Central memory CD4-positive, alpha-beta T cell (primary cell): ENCODE measurements at places on chromosomes 1 and 21.
A peak's percentile ranks its signal among the peaks of the same experiment; 100 is the strongest.

DNA sequence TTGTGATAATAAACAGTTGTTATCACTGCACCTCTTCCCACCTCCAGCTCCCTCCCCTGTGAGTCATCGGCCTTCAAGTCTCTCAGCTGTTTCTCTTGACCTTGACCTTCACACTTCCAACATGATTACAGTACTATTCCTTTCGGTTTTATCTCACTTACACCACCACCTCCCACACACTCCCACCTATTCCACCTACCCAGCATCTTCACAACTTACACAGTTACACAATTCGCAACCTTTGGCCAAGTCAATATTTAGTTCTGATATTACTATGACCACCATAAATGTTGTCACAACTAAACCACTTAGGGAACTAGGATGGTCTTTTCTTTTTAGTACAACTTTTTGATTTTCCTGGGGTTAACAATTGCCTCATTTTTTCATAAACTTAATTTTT, 60.2 kb downstream of the RIPK4 start:
- no peak for DNase-seq

- DNase-seq: no peak
These were observed 418.8 kb downstream of the SIPA1L2 start for GRCh38 chr1:232211149-232211548.

- no peak for DNase-seq
These were observed 2.0 kb downstream of the UBE2Q1 start for GRCh38 chr1:154556422-154556821.

GRCh38 chr1:19769211-19769932, 30.3 kb downstream of the TMCO4 start:
- DNase-seq: no peak

- no peak for DNase-seq
These were observed 231.3 kb downstream of the SETD4 start for GRCh38 chr21:35829067-35829466.

GRCh38 chr1:161071886-161072371, 2.2 kb upstream of the ARHGAP30 start:
- DNase-seq: peak; percentile 30

GRCh38 chr21:36544545-36544944, 64.6 kb upstream of the CLDN14 start:
- DNase-seq: no peak

- DNase-seq: no peak
These were observed 104.8 kb downstream of the GDAP2 start for GRCh38 chr1:117824616-117825015.
